ENCODE measurements at places on chromosomes 4 and X.

- DNase-seq: no peak
These were observed 287.0 kb upstream of the RASGEF1B start for GRCh38 chr4:81758574-81759264.

GRCh38 chr4:157014621-157015591 is 43.3 kb upstream of the PDGFC start:
- DNase-seq: no peak

DNA sequence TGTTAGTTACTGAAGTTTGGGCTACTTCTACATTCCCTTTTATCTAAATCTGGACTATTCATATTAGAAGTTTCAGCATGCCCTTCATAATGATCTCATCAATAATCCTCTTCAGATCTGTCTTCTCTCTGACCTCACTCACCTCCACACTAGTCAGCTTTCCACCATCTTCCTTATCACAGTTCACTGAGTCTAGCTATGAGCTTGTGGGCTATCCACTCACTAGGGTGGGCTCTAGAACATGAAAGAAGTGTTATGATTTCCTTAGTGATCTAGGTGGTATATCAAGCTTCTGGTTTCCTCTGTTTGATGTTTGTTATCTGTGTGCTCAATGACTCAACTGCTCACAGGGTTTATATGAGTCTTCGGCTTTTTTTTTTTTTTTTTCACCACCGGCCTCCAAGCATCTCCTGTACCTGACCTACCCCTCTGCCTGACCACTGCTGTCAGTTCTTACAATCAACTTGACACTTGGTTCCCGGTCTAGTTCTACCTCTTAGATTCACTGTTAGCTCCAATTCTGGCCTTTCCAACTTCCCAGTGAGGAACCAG is 103.1 kb downstream of the PAPSS1 start:
- DNase-seq: no peak

DNA sequence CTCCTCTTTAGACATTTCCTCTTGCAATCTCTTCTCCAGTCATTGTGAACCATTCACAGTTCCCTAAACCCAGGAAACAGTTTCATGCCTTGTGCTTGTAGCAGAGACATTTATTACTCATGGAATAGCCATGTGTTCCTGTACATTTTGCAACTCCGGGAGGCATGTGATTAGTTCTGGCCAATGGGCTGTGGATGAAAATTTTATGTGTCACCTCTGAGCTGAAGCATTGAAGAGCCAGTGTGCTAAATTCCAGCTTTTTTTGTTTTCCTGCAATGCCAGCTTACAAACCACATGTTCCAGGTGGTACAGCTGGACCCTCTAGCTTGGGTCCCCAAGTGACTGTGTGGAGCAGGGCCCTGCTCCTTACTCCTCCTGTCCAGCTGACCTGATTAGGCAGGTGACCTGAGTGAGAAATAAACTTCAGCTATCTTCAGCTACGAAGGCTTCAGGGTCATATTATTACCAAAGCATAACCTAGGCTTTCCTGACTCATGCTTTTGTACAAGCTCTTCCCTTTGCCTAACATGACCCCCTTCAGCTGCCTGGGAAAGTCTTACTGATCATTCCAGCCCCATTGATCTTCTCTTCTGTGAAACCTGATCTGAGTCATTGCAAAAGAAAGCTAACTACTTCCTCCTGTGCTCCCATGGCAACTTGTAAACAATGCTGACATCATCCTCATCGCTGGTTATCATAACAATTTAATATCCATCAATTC is 200.4 kb downstream of the PTTG2 start:
- DNase-seq: no peak

DNA sequence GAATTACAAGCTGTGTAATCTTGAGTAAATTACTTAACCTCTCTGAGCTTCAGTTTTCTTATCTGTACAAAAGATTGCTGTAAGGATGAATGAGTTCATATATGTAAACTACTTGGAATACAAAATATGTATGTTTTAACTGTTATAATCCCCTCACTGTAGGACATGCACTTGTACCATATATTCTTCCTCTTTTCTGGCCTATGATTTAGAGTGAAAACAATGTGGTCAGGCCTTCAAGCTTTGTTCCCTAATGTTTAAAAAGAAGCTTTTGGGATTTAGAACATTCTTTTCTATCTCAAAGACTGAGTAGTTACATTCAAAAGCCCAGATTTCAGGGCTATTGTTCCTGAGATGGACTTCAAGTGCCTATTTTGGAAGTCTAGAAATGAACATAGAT is 26.7 kb upstream of the GPRIN3 start:
- no peak for DNase-seq

All from DMS79 treated with DMSO at 0.1 percent for 48 hours (cell line).